Fibroblast of villous mesenchyme (primary cell): ENCODE measurements at places on chromosomes 6 and 20.

DNA sequence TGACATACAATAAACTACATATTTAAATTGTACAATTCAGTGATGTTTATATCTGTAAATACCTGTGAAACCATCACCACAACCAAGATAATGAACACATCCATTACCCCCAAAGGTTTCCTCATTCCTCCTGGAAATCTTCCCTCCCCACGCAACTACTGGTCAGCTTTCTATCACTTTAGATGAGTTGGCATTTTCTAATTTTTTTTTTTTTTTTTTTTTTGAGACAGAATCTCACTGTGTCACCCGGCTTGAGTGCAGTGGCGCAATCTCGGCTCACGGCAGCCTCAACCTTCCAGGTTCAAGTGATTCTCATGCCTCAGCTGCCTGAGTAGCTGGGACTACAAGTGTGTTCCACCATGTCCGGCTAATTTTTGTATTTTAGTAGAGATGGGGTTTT, 31.7 kb upstream of the ECI2 start:
- no peak for DNase-seq

DNA sequence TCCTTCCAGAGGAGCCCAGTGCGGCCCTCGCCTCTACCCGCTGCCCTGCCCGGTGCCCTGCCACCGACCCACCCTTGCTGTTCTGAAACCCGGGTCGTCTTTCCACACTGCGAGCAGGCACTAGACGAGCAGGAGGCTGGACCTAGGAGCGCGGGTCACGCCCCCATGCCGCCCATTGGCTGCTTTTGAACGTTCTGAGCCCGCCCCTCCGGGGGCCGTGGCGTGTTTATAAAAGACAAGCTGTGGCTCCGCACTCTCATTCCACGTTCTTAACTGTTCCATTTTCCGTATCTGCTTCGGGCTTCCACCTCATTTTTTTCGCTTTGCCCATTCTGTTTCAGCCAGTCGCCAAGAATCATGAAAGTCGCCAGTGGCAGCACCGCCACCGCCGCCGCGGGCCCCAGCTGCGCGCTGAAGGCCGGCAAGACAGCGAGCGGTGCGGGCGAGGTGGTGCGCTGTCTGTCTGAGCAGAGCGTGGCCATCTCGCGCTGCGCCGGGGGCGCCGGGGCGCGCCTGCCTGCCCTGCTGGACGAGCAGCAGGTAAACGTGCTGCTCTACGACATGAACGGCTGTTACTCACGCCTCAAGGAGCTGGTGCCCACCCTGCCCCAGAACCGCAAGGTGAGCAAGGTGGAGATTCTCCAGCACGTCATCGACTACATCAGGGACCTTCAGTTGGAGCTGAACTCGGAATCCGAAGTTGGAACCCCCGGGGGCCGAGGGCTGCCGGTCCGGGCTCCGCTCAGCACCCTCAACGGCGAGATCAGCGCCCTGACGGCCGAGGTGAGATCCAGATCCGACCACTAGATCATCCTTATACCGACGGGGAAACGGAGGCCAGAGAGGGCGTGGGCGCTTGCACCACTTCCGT, at the start of gene ID1:
TSS of gene ID1 (plus strand) at position 259 of the 871 bp plus-strand sequence. CDS start at position 358, 99 bp downstream.
- peak; percentile 97 for DNase-seq

DNA sequence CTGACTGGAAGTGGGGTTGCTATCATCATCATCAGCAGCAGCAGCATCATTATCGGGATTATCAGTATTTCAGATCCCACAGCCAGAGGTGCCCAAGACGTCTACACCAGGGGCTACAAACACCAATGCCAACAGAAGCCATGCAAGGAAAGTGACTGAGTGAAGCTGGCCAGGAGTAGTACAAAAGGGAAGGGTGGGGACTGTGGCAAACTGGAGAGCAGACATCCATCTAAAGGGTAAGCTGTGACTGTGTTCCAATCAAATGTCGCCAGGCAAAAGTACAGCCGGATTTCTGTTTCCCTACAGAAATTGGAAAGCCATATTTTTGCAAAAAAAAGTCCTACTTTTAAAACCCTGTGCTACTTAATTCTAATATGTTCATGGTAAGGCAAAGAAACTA, 50.0 kb downstream of the PREX1 start:
- no peak for DNase-seq

DNA sequence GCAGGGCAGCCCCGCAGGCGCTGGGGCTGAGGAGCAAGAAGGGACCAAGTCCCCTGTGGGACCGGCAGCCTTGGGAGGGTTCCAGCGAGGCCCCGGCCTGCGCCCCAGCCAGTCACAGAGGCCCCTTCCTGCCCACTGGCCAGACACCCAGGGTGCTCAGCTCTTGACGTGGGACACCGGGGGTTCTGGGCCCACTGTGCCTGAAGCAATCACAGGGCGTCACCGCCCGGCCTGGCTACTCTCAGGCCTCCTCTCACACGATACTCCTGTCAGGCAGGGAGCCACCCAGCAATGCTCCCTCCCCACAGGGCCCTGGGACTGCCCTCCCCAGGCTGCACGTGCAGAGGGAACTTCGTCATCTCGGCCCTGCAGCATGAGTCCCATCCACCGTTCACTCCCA, 14.5 kb downstream of the TAF4 start:
- peak; percentile 60 for DNase-seq

DNA sequence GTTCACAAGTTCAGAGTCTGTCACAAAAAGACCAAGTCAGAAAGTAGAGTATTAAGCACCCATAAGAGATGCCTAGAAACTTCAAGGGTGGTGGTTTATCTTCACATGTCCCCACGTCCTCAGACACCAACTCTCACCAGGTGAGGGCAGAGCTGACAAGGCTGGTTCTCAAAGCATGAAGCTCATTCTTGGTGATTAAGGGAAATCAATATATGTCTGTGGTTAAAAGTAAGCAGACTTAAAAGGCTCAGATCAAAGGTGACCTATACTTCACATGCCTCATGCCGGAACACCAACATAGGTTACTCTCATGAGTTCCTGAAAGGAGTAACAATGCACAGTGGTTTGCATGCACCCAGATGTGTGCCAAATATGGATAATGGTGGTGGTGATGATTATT, 27.0 kb downstream of the IL17A start:
- no peak for DNase-seq

- no peak for DNase-seq
Observed at GRCh38 chr6:25746968-25747367, 7.6 kb upstream of the SLC17A4 start.

- DNase-seq, result no peak
Observed at GRCh38 chr6:83126807-83127206, 59.3 kb downstream of the DOP1A start.

- peak; percentile 55 for DNase-seq
Observed at GRCh38 chr6:139996253-139996834, 621.9 kb upstream of the CITED2 start.

DNA sequence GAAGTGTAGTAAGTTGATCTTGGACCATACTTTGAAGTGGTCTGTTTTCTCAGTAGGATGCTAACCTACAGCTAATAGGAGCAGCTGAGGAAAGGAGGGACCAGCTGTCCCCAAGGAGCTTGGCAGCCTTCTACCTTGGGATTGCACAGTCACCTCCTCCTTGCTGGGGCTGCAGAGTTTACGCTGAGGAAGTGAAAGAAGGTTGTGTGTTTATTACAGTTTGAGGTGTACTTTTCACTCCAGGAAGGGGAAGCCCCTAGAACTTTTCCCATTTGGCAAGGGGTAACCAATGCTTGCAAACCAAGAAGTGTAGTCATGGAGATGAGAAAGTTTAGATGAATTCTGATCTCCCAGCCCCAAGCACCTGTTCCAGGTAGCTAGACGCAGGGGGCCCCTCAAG, 58.8 kb downstream of the BMP6 start:
- no peak for DNase-seq

DNA sequence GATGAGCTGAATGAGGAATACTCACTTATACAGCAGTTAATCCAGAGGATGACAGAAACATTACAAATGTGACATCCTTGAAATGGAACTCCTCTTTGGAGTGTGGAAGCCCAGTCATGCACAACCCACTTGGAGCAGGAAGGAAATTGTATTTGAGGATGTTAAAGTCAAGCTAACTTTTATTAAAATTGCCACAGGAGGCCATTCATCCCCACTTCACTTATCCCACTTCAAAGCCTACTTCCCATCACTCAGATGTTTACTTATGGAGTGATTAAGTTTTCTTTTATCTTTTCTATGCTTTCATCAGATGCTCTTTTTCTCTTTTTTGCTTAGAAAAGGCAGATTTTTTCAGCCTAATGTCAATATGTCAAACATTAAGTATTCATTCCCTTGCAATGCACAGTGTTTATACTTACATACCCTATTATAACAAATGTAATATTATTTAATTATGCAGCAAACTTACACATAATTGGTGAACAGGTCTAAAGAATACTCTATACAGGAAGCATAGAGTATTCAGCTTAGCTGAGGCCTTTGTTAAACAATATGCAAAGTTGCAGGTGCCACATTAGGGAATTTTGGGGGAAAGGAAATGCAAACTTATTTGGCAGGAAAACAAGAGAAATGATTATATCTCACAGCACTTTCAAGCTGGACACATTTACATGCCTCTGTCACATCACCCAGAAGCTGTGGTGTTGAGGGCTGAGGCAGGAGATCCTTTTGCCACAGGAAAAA, 148.9 kb downstream of the KHDC1L start:
- no peak for DNase-seq

- DNase-seq, result no peak
Observed at GRCh38 chr20:1491281-1491840, at the start of gene SIRPB2. SIRPB2 (minus strand) TSS chr20:1491420; CDS start chr20:1491359, 61 bp downstream.

GRCh38 chr6:25927178-25927577, 3.3 kb downstream of the SLC17A2 start:
- DNase-seq, result no peak

DNA sequence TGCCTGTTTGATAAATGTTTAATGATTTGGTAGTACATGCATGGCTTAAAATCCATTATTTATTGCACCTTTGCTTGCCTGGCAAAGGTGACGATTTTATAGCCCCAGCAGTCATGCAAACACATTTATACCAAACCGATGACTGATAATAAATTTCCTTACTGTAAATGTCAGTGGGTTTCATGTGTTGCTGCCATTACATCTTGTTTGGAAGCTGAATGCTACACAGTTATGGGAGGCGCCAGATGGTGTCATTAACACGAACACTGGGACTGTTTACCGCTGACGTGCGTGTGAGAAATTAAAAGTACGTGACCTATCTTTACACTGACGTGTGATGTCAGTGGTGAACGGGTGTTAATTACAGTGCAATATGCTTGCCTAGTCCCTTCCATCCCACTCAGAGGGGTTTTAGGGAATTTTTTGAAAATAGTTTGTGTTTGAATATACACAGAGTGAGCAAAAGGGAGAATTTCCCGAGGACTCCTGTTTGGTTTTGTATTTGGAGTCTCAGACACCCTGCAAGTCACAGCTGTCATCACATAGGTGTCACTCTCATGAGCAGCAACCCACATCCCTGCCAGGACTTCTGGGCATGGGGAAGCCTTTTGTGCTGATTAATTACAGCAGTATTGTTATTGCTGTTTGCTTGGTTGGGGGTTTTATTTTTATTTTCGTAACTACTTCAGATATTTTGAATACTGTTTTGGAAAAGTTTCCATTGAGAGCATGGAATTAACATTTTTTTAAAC, 151.8 kb upstream of the INSM1 start:
- DNase-seq, result no peak

- no peak for DNase-seq
Observed at GRCh38 chr6:79250107-79250514, 15.6 kb upstream of the HMGN3 start.

DNA sequence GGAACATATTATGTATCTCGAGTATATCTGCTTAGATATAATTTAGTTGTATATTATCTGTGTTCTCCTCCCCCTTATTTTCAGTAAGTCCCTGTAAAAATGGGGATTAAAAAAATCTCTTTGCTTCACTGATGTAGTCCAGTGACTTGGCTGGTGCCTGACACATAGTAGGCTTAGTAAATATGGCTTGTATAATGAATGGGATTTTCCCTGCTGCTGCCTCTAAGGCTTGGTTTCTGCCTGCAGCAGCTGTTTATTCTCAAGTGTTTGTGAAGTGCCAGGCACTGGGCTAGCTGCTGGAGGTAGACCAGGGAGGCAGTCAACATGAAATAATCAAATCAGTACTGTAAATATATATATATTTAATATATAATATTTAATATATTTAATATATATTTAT, 1.6 kb upstream of the ZFP64 start:
- DNase-seq, result no peak

- no peak for DNase-seq
Observed at GRCh38 chr20:62638679-62639406, 3.5 kb upstream of the SLCO4A1 start.

- DNase-seq, result no peak
Observed at GRCh38 chr6:6689400-6690143, 101.1 kb downstream of the LY86 start.

- DNase-seq, result no peak
Observed at GRCh38 chr20:20317621-20318364, 50.1 kb upstream of the INSM1 start.

- DNase-seq, result peak; percentile 16
Observed at GRCh38 chr6:165717732-165718465, 54.9 kb upstream of the PDE10A start.

DNA sequence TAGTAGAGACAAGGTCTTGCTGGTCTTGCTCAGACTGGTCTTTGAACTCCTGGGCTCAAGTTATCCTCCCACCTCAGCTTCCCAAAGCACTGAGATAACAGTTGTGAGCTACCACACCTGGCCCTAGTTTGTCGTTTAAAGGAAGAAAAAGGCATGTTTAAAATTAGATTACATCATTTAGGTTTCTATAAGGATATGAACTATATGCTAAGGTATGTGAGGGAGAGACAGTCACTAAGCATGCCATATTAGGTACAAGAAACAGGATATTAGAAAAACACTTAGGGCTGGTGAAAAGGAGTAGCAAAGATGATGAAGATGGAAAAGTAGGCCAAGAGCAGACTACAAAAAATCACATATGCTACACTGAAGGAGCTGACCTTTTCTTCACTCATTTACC, 106.4 kb downstream of the ASCC3 start:
- no peak for DNase-seq
